Mucosa of gallbladder (tissue), 1 donor: ENCODE measurements at places on chromosomes 4 and X. TPM values are rescaled to one million over a fixed set of nuclear protein-coding genes. Genes with fewer than 3 reads are reported as not detected.

The NLRP2B gene
- not detected for total RNA-seq

GRCh38 chrX:119084766-119085165 is 12.0 kb downstream of the CT47C1 start:
- DNase-seq, result no peak

- no peak for DNase-seq
These were observed 30.0 kb downstream of the SMIM31 start for GRCh38 chr4:164783976-164784375.

GRCh38 chrX:44723426-44723825 is 120.4 kb upstream of the DUSP21 start:
- no peak for DNase-seq
